ENCODE measurements at places on chromosomes 16 and 17.

GRCh38 chr16:25107466-25107792, 4.1 kb upstream of the LCMT1 start:
- DNase-seq, result no peak

- DNase-seq, result no peak
Observed at GRCh38 chr16:1054660-1055556, 17.6 kb upstream of the SSTR5 start.

- no peak for DNase-seq
Observed at GRCh38 chr16:73921295-73921694, 375.3 kb upstream of the PSMD7 start.

DNA sequence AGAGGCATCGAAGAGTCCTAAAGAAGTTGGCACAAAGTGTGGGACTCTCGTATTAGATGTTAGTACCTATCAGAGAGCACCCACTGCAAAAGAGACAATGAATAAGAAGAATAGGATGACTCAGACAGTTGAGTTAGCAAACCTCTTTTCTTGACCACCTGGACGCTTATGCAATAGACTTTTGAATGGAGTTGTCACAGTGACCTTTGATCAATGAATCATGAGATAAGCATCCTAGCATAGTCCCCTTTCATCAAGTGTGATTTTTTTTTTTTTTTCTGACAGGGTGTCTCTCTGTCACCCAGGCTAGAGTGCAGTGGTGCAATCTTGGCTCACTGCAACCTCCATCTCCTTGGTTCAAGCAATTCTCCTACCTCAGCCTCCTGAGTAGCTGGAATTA, 1417.9 kb upstream of the GOT2 start:
- DNase-seq, result no peak

GRCh38 chr17:17077861-17078732, 35.8 kb downstream of the MPRIP start:
- no peak for DNase-seq

DNA sequence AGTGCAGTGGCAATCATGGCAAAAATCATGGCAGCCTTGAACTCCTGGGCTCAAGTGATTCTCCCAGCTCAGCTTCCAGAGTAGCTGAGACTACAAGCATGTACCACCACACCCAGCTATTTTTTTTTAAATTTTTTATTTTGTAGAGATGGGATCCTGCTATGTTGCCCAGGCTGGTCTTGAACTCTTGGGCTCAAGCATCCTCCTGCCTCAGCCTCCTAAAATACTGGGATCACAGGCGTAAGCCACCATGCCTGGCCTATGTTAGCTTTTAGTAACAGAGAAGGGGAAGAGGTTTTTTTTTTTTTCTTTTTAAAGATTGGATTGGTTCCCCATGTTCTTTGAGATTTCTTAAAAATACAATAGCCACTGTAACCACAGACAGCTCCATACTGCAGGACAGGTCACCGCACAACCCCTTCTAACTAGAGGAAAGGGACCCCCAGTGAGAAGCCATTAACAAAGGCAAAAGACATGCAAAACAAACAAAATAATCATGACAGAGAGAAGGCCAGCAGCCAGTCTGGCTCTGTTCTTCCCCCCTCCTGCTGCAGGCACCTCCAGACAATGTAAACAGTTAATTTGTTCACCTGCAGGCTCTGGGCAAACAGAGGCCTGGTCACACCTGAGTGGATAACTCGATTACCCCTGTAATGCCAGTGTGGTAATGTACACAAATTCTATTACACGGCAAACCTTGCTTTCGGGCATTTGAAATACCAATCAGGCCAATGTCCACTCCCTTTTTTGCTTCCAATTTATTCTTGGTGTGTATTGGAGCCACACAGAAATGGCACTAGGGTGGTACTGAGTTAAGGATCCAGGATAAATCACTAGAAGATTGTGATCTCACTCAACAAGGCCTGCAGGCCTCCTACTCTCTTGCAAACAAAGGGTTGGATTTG, 52.9 kb downstream of the SNX11 start:
- no peak for DNase-seq

DNA sequence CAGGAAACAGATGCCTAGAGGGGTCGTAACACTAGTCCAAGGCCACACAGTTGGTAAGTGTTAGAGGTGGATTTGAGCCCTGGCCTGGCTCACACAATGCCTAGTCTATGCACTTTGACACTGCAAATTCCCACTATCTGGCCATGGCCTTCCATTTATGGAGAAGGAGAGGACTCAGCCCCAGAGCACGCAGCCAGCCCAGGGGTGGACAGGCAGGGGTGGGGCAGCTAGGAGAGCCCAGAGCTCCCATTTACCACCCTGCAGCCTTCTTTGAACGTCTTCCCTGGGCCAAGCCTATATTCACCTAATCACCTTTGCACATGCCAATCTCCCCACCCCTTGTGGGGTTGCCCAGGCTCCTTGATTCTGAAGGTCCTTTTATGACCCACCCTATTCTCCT, 81.2 kb downstream of the DYNLRB2 start:
- DNase-seq, result no peak

GRCh38 chr17:59353936-59354755, 22.7 kb downstream of the YPEL2 start:
- no peak for DNase-seq

DNA sequence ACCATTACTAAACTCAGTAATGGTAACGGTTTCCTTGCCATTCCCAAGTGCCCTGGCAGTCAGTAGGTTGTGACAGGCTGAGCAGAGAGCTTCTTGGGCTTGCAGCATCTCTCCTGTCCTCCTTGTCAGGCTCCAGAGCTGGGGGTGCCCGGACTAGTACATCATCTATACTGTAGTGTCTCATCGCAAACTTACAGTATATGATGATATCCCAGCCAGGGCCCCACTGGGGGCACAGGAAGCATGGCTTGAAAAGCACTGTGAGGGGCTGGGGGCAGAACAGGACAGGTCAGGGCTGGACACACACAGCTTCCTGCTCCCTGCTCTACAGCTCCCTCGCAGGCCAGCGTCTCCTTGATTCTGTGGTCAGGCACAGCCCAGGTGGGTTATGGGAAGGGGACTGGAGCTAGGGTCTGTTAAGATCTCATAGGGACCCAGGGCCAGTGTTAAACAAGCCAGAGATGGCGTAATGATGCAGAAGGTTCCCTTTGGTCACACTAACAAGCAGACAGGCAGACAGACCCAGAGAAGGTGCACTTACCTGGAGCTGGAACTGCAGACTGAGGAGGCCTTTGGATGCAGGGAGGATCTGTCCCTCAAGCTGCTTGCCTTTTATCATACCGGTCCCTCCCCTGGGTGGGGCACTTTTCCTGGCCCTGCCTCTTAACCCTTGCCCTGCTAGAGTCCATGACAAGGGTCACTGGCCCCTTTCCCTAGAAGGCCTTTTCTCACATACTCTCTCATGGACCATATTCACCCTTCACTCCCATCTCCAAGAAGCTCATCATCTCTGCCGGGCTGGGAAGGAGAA, 6.8 kb downstream of the ERAL1 start:
- DNase-seq, result no peak

DNA sequence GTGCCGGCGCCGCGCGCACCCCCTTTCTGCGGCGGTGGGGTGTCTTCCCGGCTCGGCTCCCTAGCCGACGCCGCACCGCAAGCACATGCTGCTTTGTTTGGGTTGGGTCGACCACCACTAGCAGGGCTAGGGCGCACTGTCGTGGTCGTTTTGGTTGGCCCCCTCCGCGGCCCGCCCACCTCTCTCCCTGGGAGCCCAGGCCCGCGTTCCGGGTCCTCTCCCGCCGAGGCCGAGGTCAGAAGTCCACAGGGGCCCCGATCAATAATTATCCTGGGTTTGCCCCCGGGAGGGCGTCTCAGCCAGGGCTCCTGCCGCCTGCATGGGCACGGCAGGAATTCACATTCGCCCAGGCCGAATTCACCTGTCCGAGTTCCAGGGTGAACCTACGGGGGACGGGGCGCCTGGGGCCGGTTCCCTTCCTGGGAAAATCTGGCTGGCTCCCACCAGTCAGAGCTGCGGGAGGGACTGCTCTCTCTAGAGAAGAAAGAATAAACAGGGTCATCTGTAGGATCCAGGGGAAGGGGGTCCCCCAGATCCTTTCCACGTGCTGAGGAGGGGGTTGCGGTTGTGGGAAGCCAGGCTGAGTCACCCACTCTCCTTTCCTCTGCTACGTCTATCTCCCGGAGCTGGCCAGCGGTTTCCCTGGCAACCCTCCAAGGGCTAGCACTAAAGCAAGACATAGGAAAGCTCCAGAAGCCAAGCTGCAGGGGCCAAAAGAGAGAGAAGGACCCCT, 584 bp upstream of the STAT5B start:
- no peak for DNase-seq

DNA sequence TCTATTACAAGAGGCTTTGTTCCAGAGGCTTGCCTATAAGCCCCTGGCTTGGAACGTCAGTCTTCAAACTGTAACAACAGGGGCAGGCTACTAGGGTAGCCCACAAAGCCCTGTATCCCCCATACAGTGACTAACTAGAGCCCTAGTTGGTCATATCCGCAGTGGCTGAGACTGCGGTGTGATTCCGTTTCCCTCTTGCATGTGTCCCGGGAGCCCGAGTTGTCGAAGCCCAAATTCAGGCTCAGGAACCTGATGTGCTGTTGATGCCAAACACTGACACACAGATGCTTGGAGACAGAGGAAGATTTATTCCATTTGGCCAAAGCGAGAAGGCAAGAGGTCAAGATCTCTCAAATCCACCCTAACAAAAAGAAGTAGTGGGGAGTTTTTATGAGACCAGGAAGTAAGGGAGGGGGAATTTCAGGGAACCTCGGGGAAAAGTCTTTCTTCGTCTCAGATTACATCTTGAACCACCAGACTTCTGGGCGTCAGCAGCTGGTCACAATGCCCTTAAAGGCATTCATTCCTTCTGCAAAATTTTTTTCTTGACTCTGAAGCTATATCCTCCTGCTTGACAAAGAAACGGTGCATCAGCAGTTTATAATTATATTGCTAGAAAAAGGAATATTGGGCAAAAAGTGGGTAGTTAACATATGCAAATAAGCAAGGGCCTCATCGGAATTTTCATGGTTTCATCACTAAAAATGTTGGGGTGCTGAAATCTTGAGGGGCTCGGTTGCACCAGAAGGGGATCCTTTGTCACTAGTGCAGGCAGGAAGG, 879 bp downstream of the SLFN5 start:
- DNase-seq, result peak; percentile 17

- DNase-seq, result no peak
Observed at GRCh38 chr17:77572851-77573250, 385.7 kb upstream of the TNRC6C start.

GRCh38 chr17:66507982-66508760, 205.8 kb downstream of the PRKCA start:
- DNase-seq, result no peak

GRCh38 chr17:50272246-50272645, 2.0 kb upstream of the TMEM92 start:
- DNase-seq, result no peak

- DNase-seq, result no peak
Observed at GRCh38 chr17:69588316-69588715, 173.8 kb downstream of the MAP2K6 start.

DNA sequence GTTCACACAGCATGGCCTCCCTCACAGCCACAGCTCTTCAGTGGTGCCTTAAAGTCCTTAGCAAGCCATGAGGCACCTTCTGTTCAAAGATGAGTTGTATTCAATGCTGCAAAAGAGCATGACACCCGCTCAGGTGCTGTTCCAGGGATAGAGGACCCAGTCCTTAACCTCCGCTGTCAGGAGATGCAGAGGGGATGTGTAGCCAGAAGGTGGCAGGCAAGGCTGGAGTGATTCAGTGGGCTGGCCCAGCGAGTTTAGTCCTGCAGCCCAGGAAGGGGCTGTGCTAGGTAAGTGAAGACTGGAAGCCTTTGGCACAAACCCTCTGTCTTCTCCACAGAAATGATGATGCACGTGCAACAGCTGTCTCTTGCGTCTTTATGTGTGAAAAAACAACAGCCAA, 25.0 kb upstream of the ADAM11 start:
- DNase-seq, result no peak

GRCh38 chr17:70653850-70654249, 484.5 kb downstream of the KCNJ2 start:
- no peak for DNase-seq

- DNase-seq, result no peak
Observed at GRCh38 chr16:57614944-57615343, 13.5 kb upstream of the ADGRG1 start.

- no peak for DNase-seq
Observed at GRCh38 chr17:66667491-66668030, 167.4 kb upstream of the CACNG5 start.

DNA sequence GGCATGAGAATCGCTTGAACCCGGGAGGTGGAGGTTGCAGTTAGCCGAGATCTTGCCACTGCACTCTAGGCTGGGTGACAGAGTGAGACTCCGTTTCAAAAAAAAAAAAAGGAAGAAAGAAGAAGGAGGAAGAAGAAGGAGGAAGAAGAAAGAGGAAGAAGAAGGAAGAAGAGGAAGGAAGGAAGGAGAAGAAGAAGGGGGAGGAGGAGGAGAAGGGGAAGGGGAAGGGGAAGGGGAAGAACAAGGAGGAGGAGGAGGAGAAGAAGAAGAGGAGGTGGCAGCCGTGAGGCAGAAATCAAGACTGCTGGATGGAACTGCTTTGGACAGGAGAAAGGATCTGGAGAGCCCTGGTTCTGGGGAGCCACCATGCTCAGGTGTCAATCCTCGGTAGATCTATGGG, 29.7 kb upstream of the PEMT start:
- no peak for DNase-seq

DNA sequence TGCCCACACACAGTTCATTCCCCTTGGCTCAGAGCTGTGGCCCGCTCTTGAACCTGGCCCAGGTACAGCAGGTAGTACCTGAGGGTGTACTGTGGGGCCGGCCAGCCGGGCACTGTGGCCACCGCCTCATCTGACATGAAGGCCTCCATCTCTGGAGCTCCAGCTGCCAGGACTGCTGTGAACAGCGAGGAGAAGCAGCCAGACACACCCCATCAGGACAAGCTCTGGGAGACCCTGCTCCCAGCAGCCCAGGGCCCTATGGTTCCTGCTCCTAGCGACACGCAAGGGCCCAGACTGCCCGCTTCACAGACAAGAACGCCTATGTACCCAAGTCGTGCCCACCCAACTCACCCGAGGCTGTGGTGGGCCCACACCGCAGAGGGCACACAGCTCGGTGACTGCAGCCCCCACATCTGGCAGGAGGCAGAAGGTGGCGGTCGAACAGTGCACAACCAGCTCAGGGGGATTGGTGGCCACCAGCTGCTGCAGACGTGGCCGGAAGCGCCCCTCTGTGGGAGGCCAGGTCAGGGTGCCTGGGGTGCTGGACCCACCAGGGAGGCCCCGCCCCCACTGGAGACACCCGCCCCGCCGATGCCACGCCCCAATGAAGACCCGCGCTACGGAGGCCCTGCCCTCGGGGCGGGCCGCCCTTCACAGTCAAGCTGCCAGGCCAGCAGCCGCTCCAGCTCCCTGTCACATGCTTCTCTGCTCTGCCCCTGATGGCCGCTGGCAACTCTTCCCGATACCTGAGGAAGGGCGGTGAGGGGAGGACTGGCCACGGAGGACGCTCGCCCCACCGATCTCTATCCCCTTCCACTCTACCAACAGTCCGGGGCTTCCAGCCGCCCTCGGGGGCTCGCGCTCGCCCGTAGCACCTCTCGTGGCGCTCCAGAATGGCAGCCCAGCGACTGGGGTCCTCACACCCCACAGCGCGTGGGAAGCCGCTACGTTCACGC, 1.1 kb upstream of the STUB1 start:
- DNase-seq, result no peak

- no peak for DNase-seq
Observed at GRCh38 chr16:60031740-60032139, 1297.6 kb upstream of the GOT2 start.

All from T-helper 17 cell (primary cell).